ENCODE measurements at places on chromosomes 1 and 21.
A peak's percentile ranks its signal among the peaks of the same experiment; 100 is the strongest.

DNA sequence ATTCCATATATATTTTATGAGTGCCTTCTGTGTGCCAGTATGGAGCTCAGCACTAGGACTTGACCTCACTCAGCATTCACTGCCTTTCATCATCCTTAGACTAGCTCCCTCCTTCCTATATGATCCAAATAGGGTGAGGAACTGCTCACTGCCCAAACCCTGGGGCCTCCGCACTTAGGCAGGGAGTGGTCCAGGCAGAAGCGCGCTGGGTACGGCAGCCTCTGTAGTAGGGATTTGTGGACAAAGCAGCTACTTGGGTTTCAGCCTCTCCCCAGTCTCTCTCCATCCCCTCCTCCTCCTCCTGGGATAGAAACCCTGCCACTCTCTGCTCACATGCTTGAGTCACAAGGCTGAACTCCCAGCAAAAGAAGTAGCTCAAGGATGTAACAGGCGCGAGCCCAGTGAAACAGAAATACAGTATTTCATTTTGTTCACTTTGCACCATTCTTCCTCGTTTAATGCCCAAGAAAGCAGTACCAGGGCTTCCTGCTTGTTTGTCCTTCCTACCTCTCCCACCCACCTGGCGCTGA, 32.9 kb downstream of the PLEKHA6 start:
- DNase-seq: no peak

GRCh38 chr1:209993061-209993830, 55.2 kb downstream of the SYT14 start:
- no peak for DNase-seq

DNA sequence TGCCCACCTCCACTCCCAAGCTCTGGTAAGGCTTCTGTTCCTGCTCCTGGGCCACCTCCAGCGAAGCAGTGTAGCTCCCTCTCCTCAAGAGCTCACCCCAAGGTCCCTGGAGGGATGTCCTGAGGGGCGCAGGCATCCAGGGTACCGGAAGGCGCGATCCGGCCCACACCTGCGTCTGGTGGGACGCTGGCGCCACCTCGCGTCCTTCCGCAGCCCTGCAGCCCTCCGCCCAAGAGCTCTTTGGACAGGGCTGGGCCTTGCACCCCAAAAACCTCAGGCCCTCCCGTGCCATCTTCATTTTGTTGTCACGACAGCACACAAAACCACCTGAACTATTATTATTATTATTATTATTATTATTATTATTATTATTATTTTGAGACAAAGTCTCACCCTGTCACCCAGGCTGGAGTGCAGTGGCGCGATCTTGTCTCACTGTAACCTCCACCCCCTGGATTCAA, 49.2 kb upstream of the PAX7 start:
- DNase-seq: peak; percentile 39

DNA sequence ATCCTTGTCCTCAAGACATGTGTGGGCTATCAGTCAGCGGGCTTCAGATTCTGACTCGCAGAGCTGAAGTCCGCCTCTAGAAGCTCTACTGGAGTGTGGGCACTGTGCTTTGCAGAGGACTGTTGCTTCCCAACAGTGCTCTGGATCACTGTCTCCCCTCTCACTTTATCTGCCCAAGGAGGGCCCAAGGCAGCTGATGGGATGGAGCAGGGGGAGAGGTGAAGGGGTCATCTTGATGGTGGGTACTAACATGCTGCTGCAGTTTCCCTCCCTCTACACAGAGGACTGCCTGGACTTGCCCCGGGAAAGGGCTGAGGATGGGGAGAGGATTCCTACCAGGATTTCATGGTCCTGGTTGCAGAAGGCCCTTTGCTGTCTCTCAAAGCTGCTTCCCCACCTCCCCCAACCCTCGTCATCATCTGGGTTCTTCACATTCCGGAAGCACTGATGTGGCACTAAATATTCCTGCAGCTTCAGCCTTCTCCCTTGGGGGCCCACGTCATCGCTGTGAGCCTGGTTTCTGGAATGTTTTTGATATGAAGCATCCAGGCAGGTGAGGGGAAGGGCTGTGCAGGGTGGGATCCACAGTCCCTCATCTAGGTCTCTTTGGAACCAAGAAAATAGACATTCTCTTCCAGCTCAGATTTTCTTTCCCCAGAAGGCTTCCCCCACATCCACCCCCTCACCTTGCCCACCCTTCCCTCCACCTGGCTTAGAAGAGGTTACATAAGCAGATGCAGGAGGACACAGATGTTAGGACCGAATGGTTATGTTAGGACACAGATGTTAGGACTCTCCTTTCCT, 23.2 kb downstream of the NUAK2 start:
- DNase-seq: no peak

DNA sequence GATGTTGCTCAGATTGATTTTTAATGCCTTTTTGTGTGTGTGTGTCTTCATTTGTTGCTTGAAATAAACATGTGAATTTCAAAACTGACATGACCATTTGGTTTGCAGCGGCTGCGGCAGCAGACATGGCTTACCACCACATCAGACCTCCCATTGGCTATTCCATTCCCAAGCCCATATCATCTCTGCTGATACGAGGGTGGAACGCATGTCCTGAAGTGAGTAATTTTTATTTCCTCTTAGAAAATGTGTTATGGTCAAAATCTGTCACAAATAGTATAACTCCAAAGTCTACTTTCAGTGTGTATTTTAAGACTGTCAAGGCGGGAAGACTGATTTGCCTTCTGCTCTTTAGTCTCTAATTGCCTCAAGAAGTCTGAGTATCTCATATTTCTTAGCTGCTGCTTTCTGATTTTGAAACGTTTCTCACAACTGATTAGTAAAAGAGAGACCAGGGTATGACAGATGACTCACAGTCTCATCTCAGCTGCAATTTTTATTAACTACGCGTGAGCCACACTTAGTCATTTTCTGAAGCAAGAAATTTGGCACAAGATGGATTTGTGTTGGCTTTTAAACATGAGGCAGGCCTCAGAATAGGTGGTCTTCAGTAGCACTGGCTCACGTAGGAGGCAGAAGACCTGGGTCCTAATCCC, 49.0 kb downstream of the LRRC53 start:
- peak; percentile 66 for DNase-seq

DNA sequence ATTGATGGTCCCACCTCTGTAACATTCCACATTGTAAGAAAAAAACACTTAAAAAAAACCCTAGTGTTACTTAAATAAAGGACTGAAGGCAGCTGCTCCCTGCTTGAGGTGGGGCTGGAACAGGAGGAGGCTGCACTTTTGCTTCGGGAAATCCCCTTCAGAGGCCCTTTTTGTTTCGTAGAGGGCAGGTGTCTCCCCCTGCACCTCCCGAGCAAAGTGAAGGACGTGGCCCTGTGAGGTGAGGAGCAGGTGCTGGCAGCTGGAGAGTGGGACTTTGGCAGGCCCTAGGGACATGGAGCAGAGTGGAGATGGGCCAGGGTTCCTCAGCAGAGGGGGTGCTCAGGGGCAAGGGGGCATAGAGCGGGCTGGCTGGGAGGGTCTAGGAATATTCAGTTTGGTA, 33.4 kb upstream of the WNT4 start:
- peak; percentile 23 for DNase-seq

GRCh38 chr1:153288634-153289275, 24.0 kb downstream of the PGLYRP3 start:
- DNase-seq: peak; percentile 36

GRCh38 chr1:32500387-32501209, 35.7 kb downstream of the ZBTB8B start:
- DNase-seq: peak; percentile 20

- DNase-seq: no peak
These were observed 27.7 kb downstream of the TRIM11 start for GRCh38 chr1:228378873-228379460.

DNA sequence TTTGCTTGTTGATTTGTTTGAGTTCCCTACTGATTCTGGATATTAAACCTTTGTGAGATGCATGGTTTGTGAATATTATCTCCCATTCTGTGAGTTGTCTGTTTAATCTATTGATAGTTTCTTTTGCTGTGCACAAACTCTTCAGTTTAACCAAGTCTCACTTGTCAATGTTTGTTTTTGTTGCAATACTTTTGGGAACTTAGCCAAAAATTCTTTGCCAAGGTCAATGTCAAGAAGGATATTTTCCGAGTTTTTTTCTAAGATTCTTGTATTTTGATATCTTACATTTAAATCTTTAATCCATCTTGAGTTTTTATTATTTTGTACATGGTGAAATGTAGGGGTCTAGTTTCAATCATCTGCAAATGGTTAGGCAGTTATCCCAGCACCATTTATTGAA, 1230.7 kb upstream of the NCAM2 start:
- DNase-seq: no peak

- no peak for DNase-seq
These were observed 70.0 kb downstream of the LEPR start for GRCh38 chr1:65490231-65491009.

DNA sequence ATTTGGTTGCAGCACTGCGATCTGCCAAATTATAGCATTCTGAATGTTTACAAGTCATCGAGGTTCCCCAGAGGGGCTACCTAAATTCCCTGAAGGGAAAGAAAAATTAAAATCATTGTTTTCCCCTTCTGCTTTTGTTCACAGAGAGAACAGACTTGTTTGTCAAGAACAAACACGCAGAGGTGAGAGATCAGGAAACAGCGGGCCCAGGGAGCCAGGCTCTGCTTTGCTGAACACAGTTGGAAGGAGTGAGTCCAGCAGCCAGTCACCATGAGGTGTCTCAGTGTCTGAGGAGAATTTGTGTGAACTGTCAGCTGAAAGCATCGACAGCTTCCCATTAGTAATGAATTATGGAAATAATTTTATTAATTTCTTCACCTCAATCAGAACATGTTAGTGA, 52.5 kb downstream of the RWDD3 start:
- no peak for DNase-seq

- no peak for DNase-seq
These were observed 220.1 kb upstream of the VAMP3 start for GRCh38 chr1:7550981-7551380.

GRCh38 chr1:216944864-216945510, 221.8 kb upstream of the ESRRG start:
- DNase-seq: no peak

DNA sequence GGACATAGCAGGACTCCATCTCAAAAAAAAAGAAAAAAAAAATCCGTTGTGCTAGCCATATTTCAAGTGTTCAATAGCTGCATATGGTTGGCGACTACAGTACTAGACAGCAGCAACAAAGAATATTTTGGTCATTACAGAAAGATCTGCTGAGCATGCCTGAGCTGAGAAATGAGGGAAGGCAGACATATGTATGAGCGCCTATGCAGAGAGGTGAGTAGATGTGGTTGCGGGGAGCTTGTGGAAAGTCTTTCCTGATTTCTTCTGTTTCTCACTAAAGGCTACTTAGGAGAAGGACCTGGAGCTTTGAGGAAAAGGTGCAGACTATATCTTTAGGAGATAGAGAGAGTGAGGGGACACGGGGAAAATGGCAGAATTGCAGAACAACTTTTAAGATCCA, 21.0 kb upstream of the APP start:
- no peak for DNase-seq

DNA sequence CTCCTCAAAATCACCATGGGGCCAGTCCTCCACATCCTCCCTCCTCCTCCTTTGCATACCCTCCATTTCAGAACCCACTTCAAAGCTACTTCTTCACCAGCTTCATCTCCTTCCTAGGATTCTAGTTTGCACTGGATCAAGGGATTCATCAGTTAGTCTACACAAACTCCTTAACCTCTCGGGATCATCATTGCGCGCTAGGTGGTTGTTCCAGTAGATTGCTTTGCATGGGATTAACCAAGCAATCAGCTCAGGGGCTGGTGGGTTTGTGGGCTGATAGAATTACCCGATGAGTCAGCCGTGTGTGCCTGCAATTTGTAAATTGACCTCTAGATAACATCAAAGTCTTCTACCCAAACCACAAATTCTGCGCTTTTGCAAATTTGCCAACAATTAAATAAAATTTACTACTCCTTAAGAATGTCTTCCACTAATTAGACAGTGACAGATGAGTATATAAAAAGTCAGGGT, 7.7 kb downstream of the KANK4 start:
- DNase-seq: no peak

GRCh38 chr1:70364439-70364838, 9.9 kb upstream of the ANKRD13C start:
- DNase-seq: no peak

DNA sequence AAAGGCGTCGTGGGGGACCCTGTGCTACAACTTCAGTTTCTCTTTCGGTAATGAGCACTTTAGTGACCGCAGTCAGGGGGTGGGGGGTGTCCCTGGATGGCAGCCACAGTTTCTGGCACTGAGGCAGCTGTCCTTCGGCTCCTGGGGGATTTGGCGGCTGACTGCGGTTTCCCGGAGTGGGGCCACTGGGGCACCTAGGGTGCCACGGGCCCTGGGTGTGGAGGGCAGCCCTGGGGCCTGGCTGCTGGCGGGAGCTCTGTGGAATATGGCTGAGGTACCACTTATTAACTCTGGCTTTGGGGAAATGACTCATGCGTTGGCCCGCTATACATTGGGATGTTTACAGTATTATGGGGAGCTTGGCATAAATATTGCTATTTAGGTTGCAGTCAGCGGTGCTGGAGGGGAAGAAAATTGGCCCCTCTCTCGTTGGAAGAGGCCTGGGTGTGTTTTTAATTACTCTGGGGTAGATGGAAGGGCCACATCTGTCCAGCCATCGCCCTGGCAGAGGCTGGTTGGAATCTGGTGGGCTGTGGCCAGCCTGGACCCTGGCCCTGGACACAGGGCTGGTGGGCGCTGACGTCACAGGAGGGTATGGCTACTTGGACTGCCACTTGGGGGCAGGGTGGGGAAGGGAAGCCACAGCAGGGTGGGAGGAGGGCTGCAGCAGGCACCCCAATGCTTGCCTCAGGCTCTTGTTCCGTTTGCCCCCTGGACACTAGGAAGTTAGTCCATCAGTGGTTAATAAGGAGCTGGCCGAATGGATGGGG, 2.0 kb downstream of the EPHB2 start:
- DNase-seq: no peak

GRCh38 chr1:231643071-231643934, 16.7 kb downstream of the DISC1 start:
- DNase-seq: no peak

GRCh38 chr21:37513383-37513782, 146.8 kb downstream of the DYRK1A start:
- no peak for DNase-seq

DNA sequence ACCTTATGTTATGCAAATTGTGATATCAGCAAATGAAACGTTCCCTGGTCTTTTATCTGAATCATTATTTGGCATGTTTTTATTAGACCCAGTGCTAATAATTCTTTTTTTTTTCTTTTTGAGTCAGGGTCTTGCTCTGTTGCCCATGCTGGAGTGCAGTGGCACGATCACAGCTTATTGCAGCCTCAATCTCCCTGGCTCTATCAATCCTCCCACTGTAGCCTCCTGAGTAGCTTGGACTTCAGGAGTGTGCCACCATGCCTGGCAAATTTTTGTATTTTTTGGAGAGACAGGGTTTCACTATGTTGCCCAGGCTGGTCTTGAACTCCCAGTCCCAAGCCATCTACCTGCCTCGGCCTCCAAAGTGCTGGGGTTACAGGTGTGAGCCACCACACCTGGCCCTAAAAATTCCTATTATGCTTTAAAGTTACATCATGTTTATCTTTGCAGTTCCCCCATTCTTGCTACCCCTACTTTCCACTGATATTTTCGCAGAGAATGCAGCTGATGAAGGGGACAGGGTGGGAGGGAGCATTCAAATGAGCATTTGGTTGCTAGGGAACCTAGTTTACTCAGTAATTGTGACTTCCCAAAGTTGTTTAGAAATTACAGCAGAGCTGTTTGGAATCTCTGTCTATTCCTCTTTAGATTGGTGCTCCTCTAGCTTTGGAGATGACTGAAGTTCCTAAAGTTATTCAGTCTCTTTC, 18.4 kb downstream of the C1orf21 start:
- no peak for DNase-seq

GRCh38 chr1:67642629-67643028, 42.4 kb upstream of the GADD45A start:
- DNase-seq: no peak

All from activated CD4-positive, alpha-beta T cell treated with anti-CD3 and anti-CD28 coated beads, Interleukin-2, Interleukin-4, amounts not matched to agents 100 ng/mL and 50 ng/mL, durations not matched to agents 16 hours and 8 hours (primary cell).